SIG-M5 (cell line): ENCODE measurements at places on chromosomes 4 and X.

GRCh38 chr4:122930862-122931261 lies 8.5 kb upstream of the NUDT6 start:
- no peak for DNase-seq

- DNase-seq: no peak
Observed at GRCh38 chr4:98746936-98747335, 88.5 kb upstream of the TSPAN5 start.

GRCh38 chrX:110983024-110983423 lies 113.0 kb upstream of the PAK3 start:
- no peak for DNase-seq

- DNase-seq: no peak
Observed at GRCh38 chr4:44446801-44447562, 1.6 kb downstream of the KCTD8 start.
